ENCODE measurements at places on chromosomes 11 and 22.

- no peak for DNase-seq
Measured at GRCh38 chr11:58276151-58276550, 8.1 kb upstream of the OR10W1 start.

GRCh38 chr11:116109228-116109627 lies 605.0 kb upstream of the CADM1 start:
- no peak for DNase-seq

- DNase-seq = peak; percentile 68
Measured at GRCh38 chr22:43923631-43924464, at the start of gene PNPLA3. Gene PNPLA3 (plus strand): TSS chr22:43923805. CDS start chr22:43923912, 107 bp downstream.

DNA sequence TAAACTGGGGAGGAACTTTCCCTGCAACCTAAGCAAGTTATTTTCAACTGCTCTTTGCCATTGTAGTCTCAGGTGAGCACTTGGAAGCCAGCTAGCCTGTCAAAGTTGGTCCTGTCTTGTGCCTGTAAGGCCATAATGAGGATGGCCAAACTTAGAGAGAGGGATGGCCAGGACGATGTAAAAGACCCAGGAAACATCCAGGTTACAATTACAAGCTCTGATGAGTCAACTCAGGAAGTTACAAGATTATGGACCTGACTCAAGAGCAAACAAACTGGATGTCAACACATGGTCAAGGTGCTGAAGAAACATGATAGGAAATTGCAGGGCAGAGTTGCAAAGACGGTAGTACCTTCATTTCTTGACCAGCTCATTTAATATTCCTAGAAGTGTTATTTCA lies 1.6 kb downstream of the GTPBP1 start:
- DNase-seq = no peak

DNA sequence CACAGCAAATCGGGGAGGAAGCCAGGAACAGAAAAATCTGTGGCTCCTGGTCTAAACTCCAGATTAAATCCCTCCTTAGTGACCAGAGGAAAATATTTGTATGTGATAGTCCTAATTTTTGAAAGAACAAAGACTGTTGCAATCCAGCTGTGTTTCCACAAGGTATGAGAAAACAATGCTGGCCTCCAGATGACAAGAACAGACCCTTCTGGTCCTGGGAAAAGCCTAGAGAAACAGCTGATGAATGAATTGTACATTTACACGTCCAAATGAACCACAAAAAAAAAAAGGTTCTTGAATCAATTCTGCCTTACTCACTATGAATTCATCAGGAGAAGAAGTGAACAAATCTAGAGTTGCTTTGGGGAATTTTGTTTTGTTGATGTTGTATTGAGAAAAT lies 63.7 kb downstream of the ETS1 start:
- no peak for DNase-seq

DNA sequence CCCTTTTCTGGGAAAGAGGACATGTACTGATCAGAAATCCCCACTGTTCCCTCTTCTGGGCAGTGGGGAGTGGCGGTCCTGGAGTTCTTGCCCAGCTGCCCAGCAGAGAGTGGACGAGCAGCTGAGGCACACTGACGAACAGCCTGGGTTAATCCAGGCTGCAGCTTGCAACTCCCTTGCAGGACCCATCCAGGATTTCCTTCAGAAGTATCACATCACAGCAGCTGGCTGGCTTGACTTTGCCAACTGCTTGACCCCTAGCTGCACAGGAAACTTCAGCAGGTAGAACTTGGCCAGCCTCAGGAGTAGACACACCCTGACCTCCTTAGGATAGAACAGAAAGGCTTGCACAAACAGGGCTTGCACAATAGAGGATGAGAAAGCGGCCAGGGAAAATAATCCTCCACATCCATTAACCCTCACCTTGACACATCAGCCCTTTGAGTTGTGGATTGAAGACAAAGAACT lies 27.9 kb upstream of the FZD4 start:
- no peak for DNase-seq

- peak; percentile 87 for DNase-seq
Measured at GRCh38 chr11:113201054-113201818, 113.1 kb upstream of the TTC12 start.

GRCh38 chr22:31952094-31952401 lies 7.7 kb downstream of the YWHAH start:
- no peak for DNase-seq

- DNase-seq = peak; percentile 43
Measured at GRCh38 chr11:126102436-126102981, 39.8 kb upstream of the CDON start.

- peak; percentile 15 for DNase-seq
Measured at GRCh38 chr22:46044621-46045458, 67.9 kb upstream of the WNT7B start.

DNA sequence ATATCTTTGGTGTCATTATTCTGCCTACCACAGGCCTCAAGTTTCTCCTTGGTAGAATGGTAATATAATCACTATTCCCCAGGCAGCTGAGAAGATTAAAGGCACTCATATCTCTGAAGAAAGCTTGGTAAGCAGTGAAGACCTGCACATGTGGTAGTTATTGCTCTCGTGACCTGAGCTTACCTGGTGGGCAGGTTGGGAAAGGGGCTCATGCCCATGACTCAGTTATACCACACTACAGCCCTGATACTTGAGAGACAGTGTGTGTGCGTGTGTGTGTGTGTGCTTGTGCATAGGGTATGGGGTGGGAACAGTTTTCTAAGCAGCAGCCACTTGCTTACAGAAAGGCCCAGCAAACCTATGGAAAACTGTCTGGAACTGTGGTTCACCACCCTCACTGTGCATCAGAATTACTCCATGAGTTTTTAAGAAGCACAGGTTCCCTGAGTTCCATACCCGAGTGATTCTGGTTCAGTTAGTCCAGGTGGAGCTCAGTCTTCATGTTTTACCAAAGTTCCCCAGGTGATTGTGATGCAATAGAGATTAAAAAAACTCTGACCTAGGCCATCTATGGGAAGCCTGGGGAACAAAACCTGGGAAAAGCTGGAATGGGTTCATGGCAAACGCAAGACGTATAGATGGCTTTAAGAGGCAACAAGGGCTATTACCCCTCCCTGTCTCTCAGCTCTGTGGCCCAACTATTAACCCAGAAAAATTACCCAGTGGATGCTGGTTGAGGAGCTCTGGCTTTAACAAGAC lies 79.0 kb upstream of the ZBED5 start:
- DNase-seq = no peak

- DNase-seq = no peak
Measured at GRCh38 chr11:76823481-76824028, 37.2 kb upstream of the ACER3 start.

DNA sequence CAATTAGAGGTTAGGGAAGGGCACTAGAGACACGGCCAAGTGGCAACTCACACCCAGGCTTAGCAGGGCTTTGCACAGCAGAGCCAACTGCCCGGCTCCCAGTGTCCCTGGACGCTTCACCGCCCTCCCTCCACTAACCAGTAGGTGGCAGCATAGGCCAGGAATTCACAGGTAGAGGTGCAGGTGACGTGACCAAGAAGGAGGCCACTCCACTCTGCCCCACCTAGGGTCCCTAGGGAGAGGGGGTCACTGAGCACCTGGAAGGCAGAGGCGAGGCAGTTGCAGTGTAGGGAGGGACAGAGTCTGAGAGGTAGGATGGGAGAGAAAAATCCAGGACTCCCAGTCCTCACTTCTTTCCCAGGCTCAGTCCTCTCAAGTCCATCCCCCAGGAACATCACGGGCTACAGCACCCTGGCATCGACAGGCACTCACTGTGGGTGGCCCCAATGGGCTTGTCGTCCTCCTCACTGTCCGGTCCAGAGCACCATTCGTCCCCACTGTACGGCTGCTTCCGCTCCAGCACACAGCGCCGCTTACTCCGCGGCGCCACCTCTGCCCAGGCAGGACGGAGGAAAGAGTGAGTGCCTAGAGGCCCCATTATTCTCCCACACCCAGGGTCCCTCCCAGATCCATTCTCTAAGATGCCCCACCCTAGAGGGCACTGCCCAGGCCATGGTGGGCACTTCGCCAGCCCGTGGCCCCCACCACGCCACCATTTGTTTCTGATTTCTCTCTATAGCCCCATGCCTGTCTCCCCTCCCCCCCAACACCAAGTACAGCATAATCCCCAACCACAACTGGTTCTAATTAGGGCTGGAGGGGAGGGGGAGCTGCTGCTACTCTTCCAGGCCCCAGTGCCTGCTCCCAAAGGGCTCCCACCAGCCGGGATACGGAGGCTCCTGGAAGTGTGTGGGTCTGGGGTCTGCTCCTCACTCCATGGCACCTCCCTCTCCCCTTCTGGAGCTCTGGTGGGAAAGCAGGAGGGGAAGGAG lies 18.4 kb downstream of the BCL9L start:
- peak; percentile 93 for DNase-seq

DNA sequence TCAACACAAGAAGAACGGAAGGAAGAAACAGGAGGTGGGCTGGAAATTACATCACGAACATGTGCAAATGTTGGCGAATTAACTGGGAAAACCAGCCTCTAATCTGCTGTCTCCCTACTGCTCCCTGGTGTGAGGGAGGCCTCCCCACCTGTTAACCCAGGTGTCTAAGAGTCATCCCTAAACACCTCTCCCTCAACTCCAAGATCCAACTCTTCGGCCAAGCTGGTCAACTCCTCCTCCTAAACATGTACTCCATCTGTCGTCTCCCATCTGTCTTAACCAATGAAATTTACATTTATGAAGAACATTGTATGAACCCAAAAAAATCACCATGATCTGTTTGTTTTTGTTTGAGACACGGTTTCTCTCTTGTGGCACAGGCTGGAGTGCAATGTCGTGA lies 154.2 kb downstream of the LARGE1 start:
- peak; percentile 67 for DNase-seq

DNA sequence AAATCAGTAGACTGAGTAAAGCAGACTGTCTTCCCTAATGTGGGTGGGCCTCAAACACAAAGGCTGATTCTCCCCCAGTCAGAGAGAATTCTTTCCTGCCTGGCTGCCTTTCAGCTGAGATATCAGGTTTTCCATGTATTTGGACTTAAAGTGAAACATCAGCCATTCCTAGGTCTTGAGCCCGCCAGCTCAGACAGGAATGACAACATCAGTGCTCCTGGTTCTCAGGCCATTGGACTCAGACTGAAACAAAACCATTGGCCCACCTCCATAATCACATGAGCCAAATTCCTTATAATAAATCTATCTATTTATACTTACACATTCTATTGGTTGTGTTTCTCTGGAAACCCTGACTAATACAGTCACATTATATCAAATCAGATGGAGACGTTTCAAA lies 56.7 kb upstream of the CLPB start:
- DNase-seq = no peak

DNA sequence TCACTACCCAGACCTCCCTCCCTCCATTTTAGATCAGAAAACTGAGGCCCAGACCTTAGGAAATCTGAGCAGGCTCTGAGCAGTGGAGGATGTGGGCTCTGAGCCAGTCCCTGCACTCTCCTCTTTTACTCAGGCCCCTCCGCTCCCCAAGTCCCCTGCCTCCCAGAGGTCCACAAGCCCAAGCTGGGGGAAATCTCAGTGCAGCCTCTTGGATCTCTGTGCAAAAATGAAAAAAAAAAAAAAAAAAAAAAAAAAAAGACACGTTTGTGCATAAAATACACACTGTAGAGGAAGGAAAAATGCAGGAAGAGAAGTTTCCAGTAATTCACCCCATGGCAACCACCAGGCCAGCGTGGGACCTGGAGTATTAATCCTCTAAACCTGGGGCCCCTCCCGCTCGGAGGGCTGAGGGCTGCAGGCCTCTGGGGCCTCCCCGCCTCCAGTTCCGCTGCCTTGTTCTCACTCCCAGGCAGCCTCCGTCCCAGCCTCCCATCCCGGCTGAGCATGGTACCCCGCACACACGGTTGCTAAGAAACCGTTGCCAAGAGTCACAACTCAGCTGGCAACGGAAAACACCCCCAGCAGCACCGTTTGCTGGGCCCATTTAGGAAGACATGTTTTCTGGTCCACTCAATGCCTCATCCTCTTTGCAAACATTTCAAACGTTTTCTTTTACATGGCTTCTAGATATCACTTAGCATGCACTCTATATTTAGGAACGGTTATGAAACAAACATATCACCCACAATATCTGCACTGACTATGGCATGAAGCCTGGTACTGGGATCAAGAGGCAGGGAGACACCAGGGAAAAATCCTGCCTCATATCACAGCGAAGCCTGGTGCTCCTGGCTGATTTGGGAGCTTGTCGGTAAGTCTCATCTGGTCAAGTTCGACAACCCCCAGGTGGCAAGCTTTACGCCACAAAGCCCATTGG lies 227.5 kb downstream of the CTTN start:
- DNase-seq = no peak

- peak; percentile 20 for DNase-seq
Measured at GRCh38 chr22:35023692-35024363, 42.1 kb upstream of the ISX start.

GRCh38 chr11:112160091-112160848 lies 3.6 kb downstream of the IL18 start:
- DNase-seq = no peak

GRCh38 chr22:38862375-38863329 lies 9.4 kb downstream of the CBX6 start:
- peak; percentile 70 for DNase-seq

DNA sequence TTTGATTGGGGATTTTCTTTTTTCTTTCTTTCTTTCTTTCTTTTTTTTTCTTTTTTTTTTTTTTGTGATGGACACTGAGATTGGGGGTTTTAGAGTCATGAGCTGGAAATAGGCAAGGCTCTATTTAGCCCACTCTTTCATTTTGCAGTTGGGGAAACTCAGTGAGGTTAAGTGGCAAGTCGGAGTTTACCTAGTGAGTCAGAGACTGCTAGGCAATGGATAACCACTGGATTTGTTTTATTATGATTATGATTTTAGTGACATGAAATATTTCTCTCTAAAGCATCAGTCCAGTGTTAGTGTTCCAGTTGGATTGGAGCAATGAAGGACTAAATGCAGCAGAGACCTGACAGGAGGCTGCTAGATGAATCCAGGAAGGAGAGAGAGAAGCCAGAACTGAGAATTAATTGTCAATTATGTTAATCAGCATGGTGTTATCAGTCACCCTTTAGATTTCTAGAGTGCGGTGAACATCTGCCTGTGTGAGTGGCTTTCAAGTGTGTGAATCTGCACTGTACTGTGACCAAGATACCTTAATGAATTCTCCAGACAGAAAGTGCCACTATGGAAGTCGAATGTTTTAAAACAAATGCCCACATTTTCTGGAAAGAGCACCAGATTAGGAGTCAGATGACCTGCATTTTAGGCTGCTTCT lies 10.9 kb downstream of the BMAL1 start:
- DNase-seq = no peak

GRCh38 chr11:67640021-67640757 lies 626 bp upstream of the TBX10 start:
- DNase-seq = peak; percentile 44

DNA sequence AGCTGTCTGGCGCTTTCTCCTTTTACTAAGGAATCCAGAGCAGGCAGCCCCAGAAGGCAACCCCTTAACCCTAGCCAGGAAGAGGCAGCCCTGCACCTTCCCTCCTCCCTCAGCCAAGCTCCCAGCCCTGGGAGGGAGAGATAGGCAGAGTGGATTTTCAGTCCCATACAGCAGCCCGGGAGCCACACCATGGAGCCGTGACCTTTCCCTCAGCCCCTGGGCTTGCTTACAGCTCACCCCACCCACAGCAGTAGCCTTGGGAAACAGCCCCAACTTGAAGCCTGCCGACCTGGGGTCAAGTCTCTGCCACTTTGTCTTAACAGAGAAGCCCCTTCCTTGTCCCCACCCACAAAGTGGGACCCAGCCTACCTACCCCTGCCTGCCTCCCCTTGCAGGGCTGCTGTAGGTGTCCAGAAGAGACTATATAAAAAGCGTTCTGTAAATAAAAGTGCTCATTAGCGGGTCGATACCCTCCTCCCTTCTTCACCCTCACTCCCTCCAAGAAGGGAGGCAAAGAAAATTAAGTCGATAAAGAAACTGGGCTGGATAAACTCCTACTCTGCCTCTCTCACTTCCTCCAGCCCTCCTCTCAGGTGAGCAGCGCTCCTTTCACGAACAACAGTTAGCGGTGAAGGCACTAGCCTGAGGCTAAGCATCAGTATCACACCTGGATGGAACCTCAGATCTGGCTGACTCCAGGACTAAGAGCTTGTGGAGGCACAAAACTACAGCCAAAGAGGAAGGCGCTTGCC lies 4.2 kb downstream of the TST start:
- no peak for DNase-seq
